ENCODE measurements at places on chromosomes 4 and X.

DNA sequence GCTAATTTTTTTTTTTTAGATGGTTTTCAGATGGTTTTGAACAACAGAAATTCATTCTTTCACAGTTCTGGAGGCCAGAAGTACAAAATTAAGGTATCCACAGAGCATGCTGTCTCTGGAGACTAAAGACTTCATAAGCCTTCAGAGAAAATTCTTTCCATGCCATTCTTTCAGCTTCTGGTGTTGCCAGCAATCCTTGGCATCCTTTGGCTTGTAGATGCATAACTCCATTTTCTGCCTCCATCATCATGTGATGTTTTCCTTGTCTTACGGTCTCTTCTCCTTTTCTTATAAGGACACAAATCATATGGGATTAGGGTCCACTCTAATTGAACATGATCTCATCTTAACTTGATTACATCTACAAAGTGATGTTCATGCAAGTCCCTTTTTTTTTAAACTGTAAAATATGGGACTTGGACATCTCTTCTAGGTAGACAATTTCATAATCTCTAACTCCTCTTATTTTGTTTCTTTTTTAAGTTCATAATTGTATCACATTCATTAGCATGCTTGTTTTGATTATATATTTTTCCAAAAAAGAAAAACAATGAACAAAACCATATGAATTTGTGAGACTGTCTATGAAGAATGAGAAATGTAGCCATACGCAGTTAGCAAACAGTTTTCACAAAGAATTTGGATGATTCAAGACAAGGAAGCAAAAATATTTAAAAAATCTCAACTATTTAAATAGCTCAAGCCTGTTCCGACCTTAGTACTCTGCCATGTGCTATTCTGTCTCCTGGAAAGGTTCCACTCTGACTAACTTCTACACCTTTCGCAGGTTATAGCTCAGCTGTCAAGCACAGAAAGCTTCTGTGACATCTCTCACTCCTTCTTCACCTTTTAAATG is 53.1 kb upstream of the GIMD1 start:
- no peak for DNase-seq

- no peak for DNase-seq
These were observed 70.8 kb upstream of the PTCHD1 start for GRCh38 chrX:23263892-23264291.

- no peak for DNase-seq
These were observed 3.1 kb downstream of the NKX1-1 start for GRCh38 chr4:1403177-1403583.

GRCh38 chr4:174495626-174496025 is 26.7 kb downstream of the HPGD start:
- no peak for DNase-seq

DNA sequence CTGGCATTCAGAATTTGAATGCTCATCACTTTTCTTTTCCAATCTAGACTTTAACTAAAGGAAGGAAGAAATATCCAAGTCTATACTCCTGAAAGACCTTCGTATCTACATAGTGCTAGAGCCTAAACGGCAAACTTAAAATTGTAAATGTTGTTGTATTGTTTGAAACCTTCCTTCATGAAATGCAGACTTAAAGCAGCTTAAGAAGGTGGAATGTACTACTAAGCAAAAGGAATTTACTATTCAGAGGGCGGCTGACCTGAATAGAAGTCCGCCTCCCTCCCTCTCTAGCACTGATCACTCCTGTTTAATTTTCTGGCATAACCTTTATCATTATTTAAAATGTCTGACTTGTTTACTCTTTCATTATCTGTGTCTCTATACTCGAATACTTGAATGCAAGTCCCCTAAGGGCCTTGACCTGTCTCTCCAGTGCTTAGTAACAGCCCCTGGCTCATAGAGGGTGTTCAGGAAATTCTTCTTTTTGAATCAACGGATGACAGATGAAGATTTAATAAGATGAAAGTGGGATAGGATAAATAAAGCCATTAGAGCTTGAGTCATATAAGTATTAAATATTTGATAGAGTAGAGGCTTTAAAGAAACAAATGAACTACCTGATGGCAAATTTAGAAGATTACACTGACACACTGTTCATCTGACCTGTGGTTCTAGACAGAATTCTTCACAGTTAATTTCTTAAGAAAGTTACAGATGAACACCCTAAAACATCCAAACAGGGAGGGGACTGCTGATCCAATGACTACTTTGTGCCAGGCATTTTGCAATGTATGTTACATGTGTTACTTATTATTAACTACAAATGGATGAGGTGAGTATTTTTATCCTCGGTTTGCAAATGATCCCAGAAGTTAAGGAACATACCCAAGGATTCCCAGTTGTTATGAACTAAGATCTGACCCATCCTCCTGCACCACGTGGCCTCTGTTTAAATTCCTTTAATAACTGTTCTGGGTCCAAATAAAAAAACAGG is 20.2 kb upstream of the RBPJ start:
- DNase-seq, result no peak

DNA sequence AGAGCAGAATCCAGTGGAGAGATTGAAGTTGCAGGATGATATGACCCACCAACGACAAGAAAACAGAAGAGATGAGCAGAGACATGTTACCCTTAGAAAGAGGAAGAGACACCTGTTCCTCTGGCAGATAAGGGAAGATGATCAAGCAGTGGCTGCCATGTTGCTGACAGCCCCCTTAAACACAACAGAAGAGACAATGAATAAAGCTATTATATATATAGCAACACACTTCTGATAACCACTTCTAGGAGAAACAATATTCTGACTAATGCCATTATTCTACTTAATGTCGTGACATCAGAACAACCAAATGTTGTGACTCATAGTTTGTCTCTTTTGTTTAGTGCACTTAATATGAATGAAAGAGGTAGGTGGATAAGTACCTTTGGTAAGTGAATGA is 44.9 kb downstream of the SH3RF1 start:
- no peak for DNase-seq

GRCh38 chrX:138847930-138848329 is 136.4 kb upstream of the FGF13 start:
- DNase-seq, result no peak

GRCh38 chrX:110421500-110422455 is 63.1 kb downstream of the RTL9 start:
- DNase-seq, result no peak

DNA sequence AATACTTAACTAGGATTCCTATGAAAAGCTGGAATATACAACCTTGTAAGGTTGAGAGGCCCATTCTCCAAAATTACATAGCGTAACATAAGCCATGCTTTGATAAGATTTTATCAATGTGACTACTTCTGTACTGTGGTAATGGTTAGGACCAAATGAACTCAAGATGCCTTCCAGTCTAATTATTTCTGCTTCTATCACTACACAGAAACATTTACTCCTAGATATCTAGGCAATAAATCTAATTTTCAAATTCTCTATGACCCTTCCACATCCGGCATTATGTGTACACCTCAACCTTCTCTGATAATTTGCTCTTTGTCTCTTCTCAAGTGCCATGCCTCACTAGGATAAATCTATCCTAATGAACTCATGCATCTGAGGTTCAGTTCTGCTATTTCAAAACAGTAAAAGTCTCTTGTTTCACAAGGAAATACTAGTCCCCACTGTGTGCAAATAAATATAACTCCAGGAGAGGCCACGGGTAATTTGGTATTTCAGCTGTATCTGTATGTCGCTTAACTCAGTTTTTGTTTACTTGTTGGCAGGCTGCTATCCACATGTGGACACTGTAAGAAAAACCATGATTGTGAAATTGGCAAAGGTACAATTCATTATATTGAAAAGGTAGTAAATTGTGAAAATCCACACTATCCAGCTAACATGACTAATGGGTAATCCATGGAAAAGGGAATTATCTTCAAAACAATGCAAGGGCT is 93.3 kb downstream of the PRDM5 start:
- DNase-seq, result no peak

- DNase-seq, result peak; percentile 72
These were observed 64.1 kb downstream of the RLIM start for GRCh38 chrX:74550295-74550802.

GRCh38 chr4:142098900-142099545 is 462.6 kb downstream of the IL15 start:
- no peak for DNase-seq

DNA sequence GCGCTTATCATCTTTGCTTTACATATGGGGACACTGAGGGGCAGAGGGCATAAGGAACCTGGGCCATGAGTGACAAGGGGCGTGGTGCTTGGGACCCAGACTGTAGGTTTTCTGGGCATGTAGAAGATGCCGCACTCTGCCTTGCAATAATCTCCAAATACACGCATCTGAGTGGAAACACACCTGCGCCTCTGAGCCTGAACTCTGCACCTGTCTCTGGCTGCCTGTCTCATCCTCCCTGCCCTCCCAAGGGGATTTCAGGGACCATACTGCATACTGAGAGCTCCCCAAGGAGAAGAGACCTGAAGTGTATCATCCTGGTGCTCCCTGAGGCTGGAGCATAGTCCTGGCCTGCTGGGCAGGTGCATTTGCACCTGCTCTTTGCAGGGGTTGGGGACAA is 34.7 kb upstream of the ASMTL start:
- DNase-seq, result no peak

GRCh38 chr4:74624351-74625151 is 169.8 kb downstream of the BTC start:
- no peak for DNase-seq

GRCh38 chr4:145690610-145691009 is 10.7 kb downstream of the C4orf51 start:
- DNase-seq, result no peak

DNA sequence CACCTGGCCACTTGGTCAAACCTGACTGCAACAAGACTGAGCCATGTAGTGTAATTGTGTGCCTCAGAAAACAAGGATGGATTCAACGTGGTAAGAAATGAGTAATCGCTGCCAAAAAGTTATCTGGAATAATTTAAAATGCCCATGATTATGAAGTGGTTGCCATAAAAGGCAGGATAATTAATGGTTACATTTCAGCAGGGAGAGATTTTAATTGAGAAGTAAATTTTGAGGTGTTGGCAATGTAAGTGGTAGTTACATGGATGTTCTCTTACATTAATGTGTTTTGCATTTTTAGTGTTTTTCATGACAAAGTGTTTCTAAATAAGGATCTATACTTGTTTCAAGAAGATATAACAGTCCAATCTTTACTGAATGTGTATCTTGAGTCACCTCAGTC is 15.7 kb downstream of the HAUS3 start:
- no peak for DNase-seq

Measured in CD8-positive, alpha-beta T cell (primary cell).